AG04449 (cell line): ENCODE measurements at places on chromosomes 13 and 19.

GRCh38 chr19:23098286-23098685, 18.5 kb upstream of the ZNF730 start:
- DNase-seq, result no peak

DNA sequence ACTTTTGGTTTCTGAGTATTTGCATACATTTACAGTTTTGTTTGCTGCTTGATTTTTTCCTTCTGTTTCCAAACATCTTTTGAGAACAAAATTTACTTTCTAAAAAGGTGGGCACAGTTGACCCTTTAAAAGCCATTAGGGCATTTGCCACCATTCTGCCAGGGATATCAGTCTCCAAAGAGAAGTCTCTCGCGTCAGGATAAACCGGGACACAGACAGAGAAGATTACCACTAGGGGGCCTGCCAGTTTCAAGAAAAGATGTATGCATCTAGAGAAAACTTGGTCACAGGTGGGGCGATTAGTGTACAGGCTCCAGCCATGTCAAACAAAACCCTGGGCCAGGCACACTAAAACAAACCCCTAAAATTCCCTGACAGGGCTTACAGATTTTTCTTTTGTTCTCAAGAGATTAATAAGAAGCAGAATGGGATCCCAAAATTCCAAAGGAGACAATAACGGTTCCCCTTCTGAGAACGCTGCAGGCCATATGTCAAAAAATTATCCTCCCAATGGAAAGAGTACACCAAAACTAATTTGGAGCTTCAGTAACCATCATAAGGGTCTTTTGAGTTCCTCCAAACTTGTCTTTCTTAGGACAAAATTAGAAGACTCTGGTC, 10.7 kb upstream of the PABPC3 start:
- no peak for DNase-seq

- no peak for DNase-seq
Observed at GRCh38 chr13:114068656-114069318, 63.6 kb downstream of the RASA3 start.

DNA sequence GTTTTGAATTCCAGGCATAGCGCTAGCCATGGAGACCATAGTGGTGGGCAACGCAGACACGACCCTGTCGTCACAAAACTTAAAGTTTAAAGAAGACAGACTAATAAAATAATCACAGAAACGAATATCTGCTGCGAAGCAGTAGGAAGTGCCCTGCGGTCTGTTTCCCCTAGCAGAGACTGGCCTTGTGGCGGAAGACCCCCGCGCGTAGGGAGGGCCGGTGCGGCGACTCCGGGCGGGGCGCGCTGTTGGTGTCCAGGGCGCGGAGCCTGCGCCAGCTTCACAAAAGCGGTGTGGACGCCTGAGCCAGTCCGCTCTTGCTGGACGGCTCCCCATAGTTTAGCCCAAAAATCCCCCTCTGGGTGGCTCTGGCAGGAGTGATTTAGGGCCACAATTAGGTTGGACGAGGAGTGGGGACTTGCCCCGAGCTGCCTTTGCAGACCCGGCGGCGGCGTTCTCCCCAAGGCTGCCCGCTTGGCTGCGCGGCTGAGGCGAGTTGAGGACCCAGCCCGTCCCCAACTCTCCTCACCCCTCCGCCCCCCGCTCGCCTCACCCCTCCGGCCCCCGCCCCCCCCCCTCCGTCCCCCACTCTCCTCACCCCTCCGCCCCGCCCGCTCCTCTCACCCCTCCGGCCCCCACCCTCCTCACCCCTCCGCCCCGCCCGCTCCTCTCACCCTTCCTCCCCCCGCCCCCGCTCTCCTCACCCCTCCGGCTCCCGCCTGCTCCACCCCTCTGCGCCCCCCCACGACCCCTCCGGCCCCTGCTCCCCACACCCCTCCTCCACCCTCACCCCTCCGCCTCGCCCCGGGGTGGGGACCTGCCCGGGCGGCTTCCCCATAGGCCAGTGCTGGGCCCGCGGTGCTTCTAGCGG, 14.2 kb upstream of the LATS2 start:
- DNase-seq, result no peak

- no peak for DNase-seq
Observed at GRCh38 chr13:99796175-99796819, 175.3 kb downstream of the ZIC5 start.

DNA sequence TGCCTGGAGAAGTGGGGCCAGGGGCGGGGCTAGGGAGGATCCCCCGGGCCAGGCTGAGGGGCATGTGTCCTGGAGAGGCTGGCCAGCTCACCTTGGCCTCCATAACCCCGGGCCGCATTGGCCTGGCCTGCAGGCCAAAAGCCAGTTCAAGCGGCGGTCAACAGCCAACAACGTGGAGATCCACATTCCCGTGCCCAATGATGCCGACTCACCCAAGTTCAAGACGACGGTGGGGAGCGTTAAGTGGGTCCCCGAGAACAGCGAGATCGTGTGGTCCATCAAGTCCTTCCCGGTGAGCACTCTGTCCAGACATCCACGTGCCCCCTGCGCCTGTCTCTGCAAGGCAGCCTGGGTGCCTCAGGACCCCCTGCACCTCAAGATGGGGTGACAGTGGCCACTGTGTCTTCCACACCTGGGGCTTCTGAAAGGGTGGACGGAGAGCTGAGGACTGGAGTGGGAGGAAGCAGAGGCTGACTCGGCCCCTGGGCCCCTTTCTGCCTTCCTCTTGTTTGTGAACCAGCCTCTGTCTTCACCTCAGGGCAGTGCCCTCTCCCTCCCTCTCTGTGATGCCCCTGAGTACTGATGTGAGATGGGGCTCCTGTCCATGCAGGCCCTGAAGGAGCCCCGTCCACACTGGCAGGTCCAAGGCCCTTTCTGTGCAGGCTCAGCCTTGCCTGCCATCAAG, 31.1 kb downstream of the AP1M1 start:
- DNase-seq, result no peak

DNA sequence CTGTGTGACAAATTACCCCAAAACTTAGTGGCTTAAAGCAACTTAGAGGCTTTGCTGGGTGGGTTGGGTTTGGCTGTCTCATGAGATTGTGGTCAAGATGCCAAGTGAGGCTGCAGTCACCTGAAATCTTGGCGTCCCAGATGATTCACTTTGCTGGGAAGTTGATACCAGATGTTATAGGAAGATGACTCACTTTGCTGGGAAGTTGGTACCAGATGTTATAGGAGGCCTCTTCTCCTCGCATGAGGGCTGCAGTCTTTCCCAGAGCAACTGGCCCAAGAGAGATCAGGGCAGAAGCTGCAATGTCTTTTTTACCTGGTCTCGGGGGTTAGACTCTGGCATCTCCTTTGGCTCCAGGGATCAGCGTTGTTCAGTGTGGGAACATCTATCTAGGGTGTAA, 16.8 kb downstream of the TEX29 start:
- DNase-seq, result peak; percentile 50

DNA sequence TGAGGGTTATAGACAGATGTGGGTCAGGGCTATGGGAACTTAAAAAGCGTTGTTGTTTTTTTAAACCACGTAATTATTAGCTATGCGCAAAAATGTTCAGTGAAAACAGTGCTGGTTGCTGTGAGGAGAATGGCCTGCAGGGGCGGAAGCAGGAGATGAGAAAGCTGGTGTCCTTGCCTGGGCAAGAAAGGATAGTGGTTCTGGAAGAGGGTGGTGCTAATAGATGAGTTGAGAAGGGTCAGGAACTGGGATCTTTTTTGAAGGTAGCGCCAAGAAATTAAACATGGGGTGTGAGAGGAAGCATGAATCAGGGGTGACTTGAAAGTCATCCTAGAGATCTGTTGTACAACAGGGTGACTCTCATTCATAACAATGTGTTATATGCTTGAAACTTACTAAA, 4.8 kb upstream of the SMG9 start:
- no peak for DNase-seq

DNA sequence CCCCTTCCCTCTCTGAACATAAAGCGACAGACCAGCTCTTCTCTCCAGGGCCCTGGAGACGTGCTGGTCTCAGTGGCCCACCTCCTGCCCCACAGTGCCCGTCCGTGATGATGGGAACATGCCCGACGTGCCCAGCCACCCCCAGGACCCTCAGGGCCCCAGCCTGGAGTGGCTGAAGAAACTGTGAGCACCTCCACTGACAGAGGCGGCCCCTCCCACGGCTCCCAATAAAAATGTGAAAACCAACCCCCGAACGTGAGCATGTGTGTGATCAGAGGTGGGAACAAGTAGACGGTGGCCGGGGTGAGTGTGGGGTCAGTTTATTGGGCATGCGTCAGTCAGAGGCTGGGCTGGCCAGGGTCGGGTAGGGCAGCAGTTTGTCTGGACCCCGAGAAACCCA, 4.1 kb downstream of the NDUFA3 start:
- no peak for DNase-seq

- no peak for DNase-seq
Observed at GRCh38 chr19:33580645-33581037, 41.1 kb upstream of the CHST8 start.

DNA sequence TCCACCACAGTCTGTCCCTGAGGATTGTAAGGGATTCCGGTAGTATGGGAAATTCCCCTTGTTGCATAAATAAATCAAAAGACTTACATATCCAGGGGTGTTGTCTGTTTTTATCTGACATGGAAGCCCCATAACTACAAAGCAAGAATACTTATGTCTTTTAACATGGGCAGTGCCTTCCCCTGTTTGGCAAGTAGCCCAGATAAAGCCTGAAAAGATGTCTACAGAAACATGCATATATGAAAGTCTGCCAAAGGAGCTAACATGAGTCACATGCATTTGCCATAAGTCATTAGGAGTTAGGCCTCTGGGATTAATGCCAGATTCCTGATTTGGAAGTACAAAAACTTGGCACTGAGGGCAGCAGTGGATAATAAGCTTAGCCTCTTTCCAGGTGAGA, 62.1 kb downstream of the ZNF737 start:
- peak; percentile 44 for DNase-seq

DNA sequence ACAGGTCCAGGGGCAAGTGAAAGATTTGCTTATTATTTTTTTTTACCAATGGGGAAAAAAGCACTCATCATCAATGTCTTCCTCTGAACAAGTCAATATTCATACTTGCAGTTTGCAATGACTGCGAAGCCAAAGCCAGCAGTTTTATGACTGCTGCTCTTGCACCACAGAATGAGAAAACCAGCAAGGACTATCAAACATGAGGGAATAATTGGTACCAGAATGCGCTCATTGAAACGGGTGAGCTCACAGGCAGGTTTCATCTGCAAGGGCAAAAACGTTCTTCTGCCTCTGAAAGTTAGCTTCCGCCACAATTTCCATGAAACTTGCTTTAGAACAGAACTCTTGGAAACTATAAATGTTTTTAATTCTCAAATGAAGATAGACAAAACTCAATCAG, 5.5 kb downstream of the DLEU7 start:
- DNase-seq, result no peak

- DNase-seq, result no peak
Observed at GRCh38 chr19:10424011-10424637, 3.8 kb downstream of the PDE4A start.

GRCh38 chr13:24512197-24512907, at the start of gene PARP4:
Gene PARP4, minus strand, starts transcription at chr13:24512778. Its CDS starts 9,002 bp downstream, at chr13:24503776.
- DNase-seq, result peak; percentile 14

DNA sequence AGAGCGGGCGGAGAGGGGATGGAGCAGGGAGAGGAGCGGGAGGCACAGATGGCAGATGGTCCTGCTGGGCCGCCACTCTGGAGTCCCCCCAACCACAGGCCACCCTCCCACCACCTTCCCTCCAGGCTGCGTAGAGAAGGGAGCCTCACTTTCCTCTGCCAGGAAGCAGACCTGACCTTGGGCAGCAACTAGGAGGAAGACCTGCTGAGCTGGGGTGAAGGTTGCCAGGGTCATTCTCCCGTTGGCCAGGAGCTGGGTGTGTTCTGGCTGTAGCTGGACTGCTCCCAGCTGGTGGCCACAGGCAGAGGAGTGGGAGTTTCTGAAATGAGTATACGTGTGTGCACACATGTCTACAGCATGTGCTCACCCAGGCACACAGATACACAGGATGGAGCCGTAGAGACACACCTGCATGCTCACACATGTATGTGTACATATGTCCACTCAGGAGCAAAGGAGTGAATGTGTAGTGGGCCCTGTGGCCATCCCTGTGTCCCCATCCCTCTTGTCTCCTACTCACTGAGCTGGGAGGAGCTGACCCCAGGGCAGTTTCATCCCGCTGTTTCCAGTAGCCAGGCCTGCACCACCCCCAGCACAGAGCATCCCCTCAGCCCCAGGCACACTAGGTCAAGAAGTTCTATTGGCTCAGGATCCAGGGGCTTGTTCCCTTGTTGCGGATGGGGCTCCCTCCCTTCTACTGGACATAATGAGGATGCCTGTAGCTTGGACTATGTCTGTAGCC, 53.0 kb downstream of the CHST8 start:
- no peak for DNase-seq

DNA sequence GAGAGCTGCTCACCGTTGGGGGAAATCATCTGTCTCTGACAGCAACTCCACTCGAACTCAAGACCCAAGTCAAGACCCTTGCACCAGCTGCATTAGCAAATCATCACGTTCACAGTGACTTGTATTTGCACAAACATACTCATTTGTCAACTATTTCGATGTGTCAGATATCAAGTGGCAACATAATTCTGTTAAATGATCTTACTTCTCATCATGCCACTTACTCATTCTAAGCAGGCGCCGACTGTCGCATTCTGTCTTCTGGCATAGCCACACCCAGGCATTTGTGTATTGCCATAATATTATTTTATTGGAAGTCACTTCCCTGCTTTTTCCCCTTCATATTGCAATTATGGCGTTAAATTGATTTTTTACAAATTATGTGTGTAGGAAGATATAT, 23.0 kb upstream of the ATP1A3 start:
- no peak for DNase-seq

GRCh38 chr13:107886118-107886517, 329.2 kb downstream of the LIG4 start:
- no peak for DNase-seq

DNA sequence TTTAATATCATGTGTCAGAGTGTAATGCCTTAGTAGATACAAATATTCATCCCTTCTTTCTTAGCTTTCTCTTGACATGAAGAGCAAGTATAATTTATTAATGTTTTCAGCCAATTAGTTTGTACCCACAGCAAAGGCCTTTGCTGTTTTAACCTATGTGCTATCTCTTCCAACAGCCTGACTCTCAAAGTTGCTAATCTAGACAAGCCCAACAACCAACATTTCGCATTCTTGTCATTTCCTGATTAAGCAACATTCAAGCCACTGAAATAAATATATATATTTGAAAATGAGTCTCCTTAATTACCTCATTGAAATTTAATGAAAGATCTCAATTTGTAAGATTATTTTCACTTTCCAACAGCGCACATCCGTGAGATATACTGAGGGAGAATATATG, 18.5 kb downstream of the EPSTI1 start:
- DNase-seq, result no peak

- DNase-seq, result no peak
Observed at GRCh38 chr13:60931858-60932546, 483.6 kb downstream of the PCDH20 start.

GRCh38 chr13:31518645-31519044, 220.7 kb upstream of the RXFP2 start:
- no peak for DNase-seq

GRCh38 chr13:110352735-110353134, 45.7 kb downstream of the COL4A2 start:
- no peak for DNase-seq

GRCh38 chr19:13212759-13213330, 62.6 kb downstream of the IER2 start:
- DNase-seq, result no peak

GRCh38 chr13:21800837-21801616, 130.2 kb downstream of the FGF9 start:
- DNase-seq, result no peak

- no peak for DNase-seq
Observed at GRCh38 chr13:76808927-76809326, 77.3 kb downstream of the KCTD12 start.
